ENCODE measurements at places on chromosomes 11 and 22.

DNA sequence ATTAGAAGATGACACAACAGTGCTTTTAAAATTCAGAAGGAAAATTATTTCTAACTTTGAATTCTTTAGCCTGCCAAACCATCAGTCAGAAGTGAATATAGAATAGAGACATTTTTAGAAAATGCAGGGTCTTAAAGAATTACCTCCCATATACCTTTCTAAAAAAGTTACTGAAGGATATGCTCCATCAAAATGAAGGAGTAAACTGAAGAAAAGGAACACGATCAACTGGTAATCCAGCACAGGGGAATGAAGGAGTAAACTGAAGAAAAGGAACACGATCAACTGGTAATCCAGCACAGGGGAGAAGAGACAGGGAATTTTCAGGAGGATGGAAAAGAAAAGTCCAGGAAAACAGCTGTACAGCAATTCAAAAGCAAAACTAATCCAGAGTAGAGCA, 75.4 kb upstream of the LDLRAD3 start:
- DNase-seq = no peak

- no peak for DNase-seq
These were observed 742.4 kb downstream of the NTM start for GRCh38 chr11:132112846-132113245.

- DNase-seq = no peak
These were observed 64.7 kb upstream of the CD5 start for GRCh38 chr11:61037441-61038093.

DNA sequence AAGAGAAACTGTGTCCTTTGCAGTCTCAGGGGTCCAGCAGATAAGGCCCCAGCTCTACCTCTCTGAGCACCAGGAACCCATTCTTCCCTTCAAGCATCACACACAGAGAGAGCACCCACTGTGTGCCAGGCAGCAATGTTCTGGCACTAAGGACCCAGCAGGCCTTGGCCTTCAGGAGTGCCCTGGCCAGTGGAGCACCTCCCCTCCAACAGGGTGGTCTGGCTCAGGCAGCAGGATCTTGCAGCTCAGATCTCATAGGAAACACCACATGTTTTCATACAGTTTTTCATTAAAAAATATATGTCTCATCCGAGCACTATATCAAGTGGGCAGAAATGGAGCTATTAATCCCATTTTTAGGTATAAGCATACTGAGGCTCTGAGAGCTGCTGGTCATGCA, 410.6 kb downstream of the SOX6 start:
- DNase-seq = no peak
